ENCODE measurements at places on chromosomes 12 and 14. TPM values are rescaled to one million over a fixed set of nuclear protein-coding genes. Genes with fewer than 3 reads are reported as not detected.

DNA sequence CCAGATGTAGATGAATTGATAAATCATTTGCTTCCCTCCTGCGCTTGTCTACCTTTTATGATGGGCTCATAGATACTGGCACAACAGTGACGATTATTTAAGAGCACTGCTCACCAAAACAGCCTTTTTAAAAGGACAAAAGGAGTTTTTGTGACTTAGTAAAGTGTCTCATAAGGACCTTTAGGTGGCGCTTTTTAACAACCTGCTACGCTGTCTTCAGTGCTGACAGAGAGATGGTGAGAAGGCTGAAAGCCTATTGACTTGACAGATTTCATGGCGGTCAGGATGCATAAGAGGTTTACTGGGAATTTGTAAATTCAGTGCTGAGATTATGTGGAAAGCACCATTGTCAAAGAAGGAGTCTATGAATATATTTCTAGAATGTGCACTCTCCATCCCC, 87.6 kb downstream of the SLC15A5 start:
- no peak for DNase-seq

Gene NR1H4
- total RNA-seq = not detected

GRCh38 chr14:73724696-73725095, 10.5 kb upstream of the PNMA1 start:
- no peak for DNase-seq

Gene SERPINA6
- total RNA-seq = not detected

DNA sequence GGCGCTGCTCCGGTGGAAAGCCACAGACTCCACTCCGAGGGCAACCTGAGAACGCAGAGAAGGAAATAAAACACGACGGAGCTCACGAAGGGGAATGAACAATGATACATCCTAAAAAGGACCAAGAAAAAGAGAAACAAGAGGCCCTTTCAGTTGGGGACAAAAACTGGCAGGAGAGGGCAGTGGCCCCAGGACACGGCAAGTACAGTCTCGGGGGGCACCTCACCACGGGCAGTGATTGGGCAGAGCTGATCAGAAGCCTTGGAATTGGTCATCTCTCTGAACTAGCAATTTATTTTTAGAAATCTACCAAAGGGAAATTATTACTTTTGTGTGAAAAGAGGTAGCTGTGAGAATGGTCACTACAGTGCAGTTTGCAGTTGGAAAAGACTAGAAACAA, 27.9 kb downstream of the CCDC92 start:
- no peak for DNase-seq

Gene GALNT6
- 21.8 TPM for total RNA-seq

Gene GPR137C
- total RNA-seq = 2.0 TPM

DNA sequence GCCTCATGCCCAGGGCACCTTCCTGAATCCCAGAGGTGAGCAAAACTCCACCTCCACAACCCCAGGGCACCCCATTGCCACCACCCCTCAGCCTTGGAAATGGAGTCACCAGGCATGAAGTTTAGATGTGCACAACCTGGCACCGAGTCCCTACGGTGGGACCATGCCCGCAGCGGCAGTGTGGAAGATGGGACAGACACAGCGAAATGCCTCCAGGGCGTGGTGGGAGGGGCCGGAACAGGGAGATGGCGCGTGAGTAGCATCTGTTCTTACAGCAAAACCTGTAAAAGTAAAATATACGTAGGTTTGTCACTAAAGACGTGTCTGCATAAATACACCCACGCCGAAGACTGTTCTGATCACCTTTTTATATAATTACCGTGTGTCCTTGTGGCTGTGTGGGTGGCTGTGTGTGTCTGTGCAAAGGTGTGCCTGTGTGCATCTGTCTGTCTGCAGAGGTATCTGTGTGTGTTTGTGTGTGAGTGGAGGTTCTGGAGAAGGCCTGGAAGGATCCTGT, 17.4 kb upstream of the DEGS2 start:
- no peak for DNase-seq

- DNase-seq = no peak
Measured at GRCh38 chr14:39097159-39097558, 5.9 kb downstream of the SEC23A start.

GRCh38 chr14:38261620-38262019, 5.7 kb upstream of the CLEC14A start:
- no peak for DNase-seq

- DNase-seq = no peak
Measured at GRCh38 chr12:62799126-62799736, 135.7 kb downstream of the PPM1H start.

DNA sequence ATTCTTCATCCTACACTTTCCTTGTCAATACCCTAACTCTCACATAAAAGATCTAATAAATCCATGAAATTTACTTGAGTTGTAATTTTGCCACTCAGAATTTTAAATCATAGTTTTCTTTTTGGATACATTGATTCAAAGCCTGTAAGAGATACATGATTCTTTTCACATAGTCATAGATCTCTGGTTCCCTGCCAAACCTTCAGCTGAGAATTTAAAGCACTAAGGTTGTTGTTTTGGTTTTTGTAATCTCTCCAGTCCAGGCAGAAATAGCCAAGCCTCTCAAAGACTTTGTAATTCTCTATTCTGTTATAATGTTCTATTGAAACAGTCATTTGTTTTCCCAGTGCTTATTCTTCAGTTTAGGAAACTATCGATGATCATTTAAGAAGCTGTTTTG, 273.9 kb downstream of the TRHDE start:
- no peak for DNase-seq

GRCh38 chr12:4829161-4829792, 80.4 kb upstream of the KCNA1 start:
- no peak for DNase-seq

GRCh38 chr14:92770484-92770883, 22.1 kb upstream of the LGMN start:
- DNase-seq = no peak

DNA sequence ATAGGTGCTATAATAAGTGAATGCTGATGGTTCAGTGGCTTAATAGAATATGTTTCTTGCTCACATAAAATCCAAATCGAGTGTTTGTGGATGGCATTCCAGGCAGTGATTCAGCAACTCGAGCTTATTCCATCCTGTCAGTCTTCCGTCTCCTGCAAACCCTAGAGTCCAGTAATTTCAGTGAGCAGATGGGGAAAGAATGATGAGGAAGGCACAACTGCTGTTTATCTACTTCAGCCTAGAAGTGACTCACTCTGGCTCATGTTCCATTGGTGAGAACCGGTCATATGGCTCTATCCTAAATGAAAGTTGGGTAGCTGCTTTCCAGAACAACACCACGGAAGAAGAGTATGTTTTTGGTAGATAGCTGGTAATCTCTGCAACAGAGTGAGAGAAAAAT, 421.8 kb upstream of the PDE3A start:
- DNase-seq = no peak

Gene BLOC1S1
- 123 TPM for total RNA-seq

GRCh38 chr14:51877810-51878209, 17.4 kb downstream of the GNG2 start:
- DNase-seq = no peak

DNA sequence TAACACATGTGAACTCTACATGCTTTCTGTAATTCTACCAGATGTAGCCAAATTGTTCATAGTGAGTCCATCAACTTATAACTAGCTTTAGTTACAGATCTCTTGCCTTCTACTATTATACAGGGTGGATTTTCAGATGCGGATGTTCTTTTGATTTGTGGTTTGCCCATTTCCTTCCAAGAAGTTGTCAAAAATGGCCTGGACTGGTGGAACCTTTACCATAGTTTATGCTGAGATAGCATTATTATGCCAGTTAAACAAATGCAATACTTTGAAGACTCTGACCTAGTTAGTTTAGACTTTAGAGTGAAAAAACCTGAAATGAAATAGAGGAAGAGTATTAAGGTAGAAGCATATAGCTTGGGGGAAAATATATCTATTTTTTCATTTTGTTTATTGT, 27.4 kb upstream of the CFL2 start:
- no peak for DNase-seq

GRCh38 chr12:127192391-127192790, 1074.6 kb upstream of the TMEM132C start:
- DNase-seq = no peak

DNA sequence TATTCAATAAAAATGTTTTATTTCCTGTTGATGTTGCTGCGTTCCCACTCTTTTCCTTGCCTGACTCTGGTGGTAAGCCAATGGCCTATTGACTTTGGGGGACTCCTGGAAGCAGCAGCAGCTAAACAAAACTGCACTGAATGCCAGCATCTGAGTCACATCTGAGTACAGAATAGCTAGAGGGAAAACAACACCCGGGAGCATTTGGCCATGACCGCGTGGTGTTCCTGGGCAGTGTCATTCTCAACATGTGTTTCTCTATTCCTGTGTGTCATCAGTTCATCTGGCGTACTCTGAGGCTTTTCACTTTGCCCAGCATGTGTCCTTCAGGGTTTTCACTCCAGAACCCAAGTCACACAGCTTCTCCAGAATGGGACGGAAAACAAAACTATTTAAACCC, 238.8 kb downstream of the PAWR start:
- peak; percentile 41 for DNase-seq

GRCh38 chr12:111166779-111167540, 201.9 kb downstream of the PHETA1 start:
- no peak for DNase-seq

GRCh38 chr12:120119271-120119973, 2.9 kb upstream of the RAB35 start:
- no peak for DNase-seq

Gene SLCO1B1
- not detected for total RNA-seq

Gene FKBP4
- total RNA-seq = 48.1 TPM

GRCh38 chr12:128425666-128426331, 158.8 kb downstream of the TMEM132C start:
- DNase-seq = no peak

GRCh38 chr12:78146365-78146772, 315.7 kb downstream of the NAV3 start:
- DNase-seq = no peak

DNA sequence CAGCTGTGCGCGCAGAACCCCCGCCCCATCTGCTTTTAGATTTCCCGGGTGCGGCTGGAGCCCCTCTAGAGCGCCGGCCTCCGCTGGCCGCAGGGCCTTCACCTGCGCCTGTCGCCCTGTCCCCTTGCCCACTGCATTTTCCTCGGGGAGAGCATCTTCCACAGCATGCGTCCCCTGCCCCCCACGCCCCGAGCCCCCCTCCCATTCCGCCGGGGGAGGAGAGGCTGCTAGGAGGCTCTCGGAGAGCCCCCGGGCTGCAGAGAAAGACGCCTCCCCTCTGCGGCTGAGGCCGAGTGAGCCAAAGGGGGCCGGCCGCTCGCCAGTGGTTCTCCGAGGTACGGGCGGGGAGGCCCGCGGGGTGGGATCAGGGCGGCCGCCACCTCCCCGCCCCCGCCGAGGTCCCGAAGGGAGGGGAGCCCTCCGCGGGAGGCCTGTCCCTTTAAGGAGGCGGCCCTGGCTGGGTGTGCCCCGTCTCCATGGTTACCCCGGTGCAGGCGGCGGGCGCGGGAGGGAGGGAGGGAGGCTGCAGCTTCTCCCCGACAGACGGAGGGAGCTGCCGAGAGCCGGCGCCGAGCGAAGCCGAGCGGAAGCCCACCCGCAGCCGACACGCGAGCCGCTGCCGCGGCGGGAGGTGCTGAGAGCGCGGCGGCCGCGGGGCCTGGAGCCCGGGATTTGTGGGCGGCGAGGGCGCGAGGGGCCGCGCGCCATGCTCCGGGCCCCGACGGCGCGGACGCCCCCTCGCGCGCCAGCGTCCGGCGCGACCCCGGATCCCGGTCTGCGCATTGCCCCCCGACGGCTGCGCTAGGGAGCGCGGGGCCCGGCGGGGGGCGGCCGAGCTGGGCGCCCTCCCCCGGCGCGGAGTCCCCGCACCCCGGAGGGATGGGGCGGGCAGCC, at the start of gene KCNH3:
KCNH3 (plus strand) TSS at position 521 of the 894 bp plus-strand sequence. CDS start 387 bp downstream, outside the sequence.
- peak; percentile 79 for DNase-seq

GRCh38 chr14:74395094-74395493, 30.9 kb downstream of the SYNDIG1L start:
- no peak for DNase-seq

- DNase-seq = no peak
Measured at GRCh38 chr12:15171012-15171655, 50.1 kb downstream of the RERG start.

DNA sequence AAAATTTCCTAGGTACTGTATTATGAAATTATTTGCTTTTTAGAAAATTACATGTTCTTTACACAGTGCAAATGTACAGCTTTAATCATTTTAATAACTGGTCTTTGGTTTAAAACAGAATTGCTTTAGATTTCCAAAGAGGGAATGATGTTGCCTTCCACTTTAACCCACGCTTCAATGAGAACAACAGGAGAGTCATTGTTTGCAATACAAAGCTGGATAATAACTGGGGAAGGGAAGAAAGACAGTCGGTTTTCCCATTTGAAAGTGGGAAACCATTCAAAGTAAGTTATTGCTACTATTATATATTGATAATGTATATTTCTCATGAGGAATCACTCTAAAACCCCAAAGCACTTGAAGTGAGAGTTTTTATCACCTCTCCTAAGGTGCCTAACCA, 13.4 kb downstream of the LGALS3 start:
- no peak for DNase-seq

DNA sequence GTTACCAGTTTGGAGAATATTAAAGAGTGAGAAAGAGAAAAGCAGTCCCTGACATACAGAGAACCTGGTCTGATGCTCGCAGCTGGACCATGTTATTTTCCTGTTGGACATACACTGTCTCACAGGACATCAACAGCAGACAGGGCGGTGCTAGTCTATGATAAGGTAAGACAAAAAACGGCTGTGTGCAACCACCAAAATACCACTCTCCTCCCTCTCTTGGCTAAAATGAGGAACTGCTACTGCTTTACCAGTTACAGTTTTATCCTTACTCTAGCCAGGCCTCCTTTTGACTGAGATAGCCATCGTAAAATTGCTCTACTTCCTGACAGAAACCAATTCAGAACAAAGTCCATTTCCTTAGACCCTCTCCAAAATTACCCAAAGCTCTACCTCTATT, 47.0 kb upstream of the ERGIC2 start:
- no peak for DNase-seq

- DNase-seq = no peak
Measured at GRCh38 chr12:114335607-114336006, 70.3 kb downstream of the TBX5 start.

Gene PRB2
- total RNA-seq = not detected

- no peak for DNase-seq
Measured at GRCh38 chr12:100267603-100268281, 765 bp downstream of the SCYL2 start.

- DNase-seq = no peak
Measured at GRCh38 chr12:117919479-117919878, 49.3 kb downstream of the KSR2 start.

DNA sequence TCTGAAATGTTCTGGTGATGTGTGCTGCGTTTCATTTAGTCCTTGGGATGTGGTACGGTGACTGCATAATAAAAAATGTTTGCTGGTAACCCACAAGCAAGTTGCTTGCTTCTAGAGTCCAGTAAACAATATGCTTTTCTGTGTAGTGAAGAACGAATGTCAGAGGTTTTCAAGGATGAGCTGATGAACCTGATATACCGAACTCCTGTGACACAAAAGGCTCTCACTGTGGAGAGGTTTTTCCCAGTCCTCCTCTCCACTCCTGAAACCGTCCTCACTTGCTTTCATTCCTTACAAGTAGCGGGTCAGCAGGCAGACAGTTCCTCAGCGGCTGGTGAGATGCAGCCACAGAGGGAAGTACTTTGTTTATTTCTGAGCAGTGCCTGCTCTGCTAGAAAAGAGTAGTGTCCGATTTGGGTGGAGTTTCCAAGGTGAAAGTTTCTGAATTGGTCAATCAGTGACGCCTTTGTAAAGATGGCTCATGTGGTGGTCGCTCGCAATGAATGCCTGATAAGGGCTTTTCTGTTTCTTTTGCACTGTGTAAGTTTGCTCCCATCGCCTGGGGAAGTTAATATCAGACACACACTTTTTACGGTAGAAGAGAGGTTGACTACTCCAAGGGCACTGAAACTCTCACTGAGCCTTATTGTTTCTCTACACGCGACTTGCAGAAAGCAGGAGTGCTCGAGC, 3.0 kb downstream of the ETV6 start:
- DNase-seq = no peak

GRCh38 chr14:53814392-53814791, 142.2 kb downstream of the BMP4 start:
- DNase-seq = no peak

Measured in left lung (tissue), 14 donors.